ENCODE measurements at places on chromosomes 1 and 21.

DNA sequence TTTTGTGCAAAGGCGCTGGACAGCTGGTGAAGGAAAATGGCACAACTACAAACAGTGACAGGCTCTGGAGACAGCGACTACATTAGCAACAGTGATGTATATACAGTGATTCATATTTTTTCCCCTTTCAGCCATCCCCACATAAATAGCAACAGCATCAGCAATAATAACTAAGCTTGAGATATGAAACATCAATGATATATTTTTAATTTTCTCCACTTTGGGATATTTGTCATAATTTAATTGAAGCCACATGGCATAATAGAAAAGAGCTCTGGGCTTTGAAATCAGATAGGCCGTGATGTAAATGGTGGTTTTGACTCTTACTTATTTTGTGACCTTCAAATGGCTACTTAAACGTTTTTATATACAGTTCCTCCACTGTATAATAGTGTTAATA, 764.3 kb upstream of the PRMT6 start:
- no peak for DNase-seq

DNA sequence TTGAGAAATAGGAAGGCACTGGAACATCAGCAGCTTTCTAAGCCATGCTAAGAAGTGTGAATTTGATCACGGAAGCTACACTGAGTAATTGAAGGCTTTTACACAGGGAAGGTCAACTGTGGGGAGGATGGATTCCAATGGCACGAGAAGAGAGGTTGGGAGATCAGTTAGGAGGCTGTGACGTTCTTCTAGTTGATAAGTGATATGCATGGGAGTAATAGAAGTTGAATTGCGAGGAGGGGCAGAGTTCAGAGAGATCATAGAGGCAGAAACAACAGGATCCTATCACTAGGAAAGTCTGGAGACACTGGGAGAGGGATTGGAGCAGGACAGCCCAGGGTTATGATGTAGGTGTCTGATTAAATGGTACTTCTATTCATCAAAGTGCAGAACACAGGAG, 16.2 kb downstream of the LMOD1 start:
- DNase-seq: no peak

GRCh38 chr1:61293197-61293596, 210.8 kb downstream of the NFIA start:
- no peak for DNase-seq

DNA sequence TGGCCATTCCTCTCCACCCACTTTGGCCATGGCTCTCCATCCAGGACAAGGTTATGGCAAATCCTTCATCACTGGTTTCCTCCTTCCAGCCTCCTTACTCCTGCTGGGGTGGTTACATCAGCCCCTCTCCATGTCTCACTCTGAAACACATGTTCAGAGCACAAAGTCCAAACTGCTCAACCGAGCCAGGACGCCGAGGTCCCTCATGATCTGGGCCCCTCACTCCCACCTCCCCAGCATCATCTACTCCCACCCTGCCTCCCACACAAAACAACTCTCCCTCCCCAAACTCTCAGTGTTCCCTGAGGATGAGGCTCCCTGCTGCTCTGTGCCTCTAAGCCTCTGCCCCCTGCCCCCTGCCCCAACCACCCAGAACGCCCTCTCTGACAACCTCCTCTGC, 33.3 kb upstream of the ZBTB40 start:
- DNase-seq: no peak

DNA sequence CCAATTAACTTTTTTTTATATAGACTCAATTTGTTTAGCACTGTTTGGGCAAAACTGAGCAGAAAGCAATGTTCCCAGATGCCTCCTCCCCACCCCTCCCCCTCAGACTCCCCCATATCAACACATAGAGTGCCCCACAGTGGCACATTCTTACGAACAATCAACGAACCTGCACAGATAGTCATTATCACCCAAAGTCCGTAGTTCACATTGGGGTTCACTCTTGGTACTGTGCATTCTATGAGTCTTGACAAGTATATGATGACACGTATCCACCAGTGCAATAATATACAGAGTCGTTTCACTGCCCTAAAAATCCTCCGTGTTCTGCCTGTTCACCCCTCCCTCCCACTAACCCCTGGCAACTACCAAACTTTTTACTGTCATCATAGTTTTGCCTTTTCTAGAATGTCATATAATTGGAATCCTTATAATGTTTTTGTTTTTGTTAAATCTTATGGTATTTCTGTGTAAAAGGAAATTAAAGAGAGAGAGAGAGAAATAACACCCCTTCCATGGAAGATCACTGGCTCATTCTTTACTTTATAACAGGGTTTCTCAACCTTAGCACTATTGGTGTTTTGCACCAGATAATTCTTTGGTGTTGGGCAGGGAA, 37.2 kb upstream of the HNRNPU start:
- no peak for DNase-seq

DNA sequence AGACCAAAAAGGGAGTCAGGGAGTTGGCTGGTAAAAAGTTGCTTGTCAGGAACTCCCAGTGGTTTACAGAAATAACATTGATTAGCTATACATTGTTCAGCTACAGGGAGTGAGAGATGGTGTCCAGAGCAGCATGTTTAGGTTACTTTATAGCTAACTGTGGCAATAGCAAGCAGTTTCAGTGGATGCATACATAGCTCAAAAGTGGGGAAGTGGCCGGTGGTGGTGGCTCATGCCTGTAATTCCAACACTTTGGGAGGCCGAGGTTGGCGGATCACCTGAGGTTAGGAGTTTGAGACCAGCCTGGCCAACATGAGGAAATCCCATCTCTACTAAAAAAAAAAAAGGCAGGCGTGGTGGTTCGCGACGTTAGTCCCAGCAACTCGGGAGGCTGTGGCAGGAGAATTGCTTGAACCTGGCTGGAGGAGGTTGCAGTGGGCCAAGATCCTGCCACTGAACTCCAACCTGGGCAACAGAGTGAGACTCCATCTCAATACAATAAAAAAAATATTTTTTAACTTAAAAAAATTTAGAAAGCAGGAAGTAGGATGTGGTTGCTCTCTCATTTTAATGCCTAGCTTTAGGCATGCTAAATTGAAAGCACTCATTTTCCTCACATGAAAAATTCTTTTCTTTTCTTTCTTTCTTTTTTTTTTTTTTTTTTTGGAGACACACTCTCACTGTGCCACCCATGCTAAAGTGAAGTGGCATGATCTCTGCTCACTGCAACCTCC, 109.7 kb downstream of the PPIAL4G start:
- DNase-seq: peak; percentile 60

- DNase-seq: no peak
Observed at GRCh38 chr1:84156210-84156621, 12.1 kb downstream of the PRKACB start.

- DNase-seq: no peak
Observed at GRCh38 chr1:94120991-94121390, at the start of gene ABCA4. Gene ABCA4, minus strand, starts transcription at chr1:94121148. Its CDS starts 103 bp downstream, at chr1:94121045.

DNA sequence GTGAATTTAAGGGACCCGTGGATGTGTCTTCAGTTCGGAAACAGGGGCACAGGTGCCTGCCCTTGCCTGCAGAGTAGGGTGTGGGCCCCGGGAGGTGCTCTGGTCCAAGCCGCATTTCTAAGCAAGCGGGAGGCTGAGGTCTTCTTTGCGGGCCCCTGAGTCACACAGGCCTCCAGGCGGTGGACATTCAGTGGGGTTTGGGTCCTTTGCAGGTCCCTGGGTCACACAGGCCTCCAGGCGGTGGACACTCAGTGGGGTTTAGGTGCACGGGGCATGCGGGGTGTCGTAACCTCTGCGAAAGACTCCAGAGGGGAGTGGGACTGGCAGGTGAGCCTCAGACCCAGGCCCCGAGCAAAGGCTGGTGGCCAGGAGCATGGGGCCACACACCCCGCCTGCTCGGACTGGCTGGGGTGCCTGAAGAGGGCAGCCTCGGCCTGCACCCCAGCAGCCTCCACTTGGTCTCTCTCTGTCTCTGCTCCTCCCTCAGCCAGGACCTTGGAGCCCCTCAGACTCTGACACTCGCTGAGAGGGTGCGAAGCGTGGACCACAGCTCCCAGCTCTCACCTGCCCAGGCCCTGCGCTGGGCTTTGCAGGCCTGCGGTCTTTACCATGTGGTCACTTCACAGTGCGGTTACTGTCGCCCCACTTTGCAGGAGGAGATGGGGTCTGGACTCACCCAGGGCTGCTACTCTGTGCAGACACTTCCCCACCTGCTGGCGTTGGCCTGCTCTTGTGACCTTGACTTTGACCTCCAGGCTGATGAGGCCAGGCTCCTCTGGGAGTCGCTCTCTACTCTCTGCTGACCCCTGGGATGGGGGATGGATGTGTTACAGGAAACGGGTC, 6.0 kb upstream of the AGPAT3 start:
- no peak for DNase-seq
